ENCODE measurements at places on chromosomes 2 and 18.
A peak's percentile ranks its signal among the peaks of the same experiment; 100 is the strongest.

DNA sequence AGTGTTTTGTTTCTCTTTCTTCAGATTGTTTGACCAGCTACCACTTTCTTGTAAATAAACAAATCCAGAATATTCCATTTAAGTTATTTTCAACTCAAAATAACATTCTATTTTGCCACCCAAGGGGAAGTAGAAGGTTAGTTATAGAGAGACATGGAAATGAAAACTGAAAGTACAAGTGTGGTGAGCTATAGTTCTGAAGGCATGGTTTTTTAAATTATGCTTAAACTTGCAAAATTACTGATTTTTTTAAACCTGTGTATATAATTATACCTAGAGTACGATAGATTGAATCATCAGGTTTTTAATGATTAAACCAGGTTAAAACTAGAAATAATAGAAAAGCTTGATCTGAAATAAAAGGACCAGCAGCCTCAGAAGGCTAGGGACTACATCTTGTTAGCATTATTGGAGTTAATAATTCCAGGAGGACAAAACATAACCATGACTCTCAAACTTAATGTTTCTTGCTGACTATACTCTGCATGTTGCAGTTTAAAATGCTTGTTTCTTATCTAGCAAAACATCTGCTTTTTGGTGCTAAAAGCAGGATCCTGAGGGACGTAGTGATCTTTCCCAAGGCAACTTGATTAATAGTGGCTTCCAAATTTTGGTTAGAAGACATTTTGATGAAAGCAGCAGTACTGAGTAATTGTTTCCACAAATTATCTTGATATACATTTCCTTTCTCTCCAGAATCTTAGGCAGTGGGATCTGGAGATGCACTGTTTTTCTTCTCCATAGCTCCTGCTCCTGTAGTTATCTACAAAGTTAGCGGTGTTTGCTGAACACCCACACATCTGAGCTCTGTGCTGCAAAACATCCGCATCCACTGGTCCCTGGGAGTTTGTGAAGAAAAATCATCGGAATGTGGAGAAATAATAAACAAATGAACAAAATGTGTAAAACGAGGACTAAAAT is 327.2 kb upstream of the PKDCC start:
- no peak for DNase-seq

DNA sequence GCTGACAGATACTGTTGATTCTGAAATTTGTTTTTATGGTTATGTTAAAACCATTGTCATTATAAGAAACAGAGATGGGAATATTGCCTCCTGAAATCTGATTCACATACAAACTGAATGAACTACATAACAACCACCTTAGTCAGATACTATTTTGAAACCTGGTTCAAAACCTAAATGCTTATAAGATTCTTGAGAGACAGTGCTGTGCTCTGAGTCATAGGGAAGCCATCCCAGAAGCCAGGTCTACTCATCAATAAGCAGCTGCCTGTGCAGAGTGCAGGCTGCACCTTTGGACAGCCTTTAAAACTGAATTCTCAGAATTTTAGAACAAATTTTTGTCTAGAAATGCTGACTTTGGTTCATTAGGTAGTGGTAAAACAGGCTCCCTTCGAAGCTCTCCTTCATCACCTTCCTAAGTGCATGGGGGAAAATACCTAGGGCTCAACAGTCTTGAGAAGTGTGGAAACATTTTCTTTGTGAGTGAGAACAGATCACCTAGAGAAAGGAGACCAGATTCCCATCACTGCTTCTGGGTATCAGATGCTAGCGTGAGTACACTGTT is at the start of gene SERPINB7:
TSS of gene SERPINB7 (plus strand) at position 253 of the 565 bp plus-strand sequence. CDS start 6,955 bp downstream, outside the sequence.
- no peak for DNase-seq

DNA sequence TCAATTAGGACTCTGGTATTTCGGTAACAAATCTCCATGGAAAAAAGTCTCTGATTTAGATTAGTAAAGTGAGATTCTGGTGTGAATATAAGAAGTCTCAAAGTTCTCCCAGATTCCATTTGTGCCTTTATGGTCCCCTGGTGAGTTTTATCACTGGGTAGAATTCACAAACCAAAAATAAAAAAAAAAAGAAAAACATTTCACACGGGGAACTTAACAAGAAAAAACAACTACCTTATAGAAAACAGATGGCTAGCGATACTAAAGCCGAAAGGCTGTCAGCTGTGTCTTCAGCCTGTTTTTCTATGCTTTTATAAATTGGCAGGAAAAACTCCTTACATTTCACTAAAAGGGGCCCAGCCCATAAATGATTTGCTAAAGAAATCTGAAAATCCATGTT is 50.6 kb downstream of the COL5A2 start:
- DNase-seq: no peak

DNA sequence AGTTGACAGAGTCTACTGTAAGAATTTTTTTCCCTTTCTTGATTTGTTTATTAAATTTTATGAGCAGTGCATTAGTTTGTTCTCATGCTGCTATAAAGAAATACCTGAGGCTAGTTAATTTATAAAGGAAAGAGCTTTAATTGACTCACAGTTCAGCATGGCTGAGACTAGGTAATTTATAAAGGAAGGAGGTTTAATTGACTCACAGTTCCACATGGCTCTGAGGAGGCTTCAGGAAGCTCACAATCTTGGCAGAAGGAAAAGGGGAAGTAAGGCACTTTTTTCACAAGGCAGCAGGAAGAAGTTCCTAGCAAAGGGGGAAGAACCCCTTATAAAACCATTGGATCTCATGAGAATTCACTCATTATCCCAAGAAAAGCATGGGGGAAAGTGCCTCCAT is 191.4 kb upstream of the VRK2 start:
- no peak for DNase-seq

GRCh38 chr18:59881728-59882656 is 17.8 kb upstream of the PMAIP1 start:
- DNase-seq: no peak

DNA sequence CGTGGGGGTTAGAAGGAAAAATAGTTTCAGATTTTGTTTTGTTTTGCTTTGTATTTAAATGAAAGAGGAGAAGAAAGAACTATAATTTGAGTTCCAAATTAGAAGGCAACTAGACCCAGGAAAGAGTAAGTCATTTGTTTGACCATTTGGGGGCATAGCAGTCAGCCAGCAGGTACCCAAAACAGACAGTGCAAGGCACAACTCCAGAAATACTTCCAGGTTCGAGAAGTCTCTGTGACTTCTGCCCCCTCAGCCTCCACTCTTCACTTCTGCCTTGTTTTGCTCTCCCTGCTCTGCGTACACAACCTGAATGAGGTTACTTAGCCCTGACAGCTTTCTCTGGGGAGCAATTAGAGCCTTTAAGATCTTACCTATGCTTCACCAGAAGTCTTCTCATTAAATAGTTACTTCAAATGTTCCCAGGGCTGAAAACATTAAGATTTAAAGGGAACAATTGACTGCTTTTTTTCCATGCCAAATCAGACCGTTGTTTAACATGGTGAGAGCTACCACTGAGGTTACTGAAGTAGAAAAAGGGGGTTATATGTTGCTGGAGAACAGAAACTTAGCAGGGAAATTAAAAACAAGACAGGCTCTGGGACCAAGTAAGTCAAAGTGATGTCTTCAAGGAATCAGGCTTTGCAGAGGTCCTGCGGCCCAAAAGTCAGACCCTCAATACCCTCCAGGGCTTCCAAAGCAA is 216.9 kb downstream of the BCL11A start:
- no peak for DNase-seq

- no peak for DNase-seq
Measured at GRCh38 chr2:149038442-149039212, at the start of gene LYPD6B. Gene LYPD6B (plus strand): TSS chr2:149038699. CDS start chr2:149130949, 92,250 bp downstream.

- DNase-seq: no peak
Measured at GRCh38 chr2:68974946-68975665, 670 bp downstream of the GKN1 start.

DNA sequence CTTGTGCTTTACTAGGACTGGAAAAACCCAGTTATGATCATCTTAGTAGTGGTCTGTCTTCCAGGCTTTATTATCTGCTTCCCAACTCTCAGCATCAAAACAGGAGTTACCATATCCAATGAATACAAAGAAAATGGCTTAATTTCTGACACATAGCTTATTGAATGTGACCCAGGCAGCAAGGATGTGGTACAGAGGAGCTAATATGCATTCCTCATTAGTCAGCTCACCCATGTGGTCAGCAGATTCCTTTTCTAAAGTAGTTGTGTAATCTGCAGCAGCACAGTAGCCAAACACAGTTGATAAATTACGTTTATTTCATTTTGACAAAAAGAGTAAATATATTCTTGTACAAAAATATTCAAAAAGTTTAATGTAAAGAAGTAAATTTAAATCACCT is 43.6 kb downstream of the TSPYL6 start:
- no peak for DNase-seq

DNA sequence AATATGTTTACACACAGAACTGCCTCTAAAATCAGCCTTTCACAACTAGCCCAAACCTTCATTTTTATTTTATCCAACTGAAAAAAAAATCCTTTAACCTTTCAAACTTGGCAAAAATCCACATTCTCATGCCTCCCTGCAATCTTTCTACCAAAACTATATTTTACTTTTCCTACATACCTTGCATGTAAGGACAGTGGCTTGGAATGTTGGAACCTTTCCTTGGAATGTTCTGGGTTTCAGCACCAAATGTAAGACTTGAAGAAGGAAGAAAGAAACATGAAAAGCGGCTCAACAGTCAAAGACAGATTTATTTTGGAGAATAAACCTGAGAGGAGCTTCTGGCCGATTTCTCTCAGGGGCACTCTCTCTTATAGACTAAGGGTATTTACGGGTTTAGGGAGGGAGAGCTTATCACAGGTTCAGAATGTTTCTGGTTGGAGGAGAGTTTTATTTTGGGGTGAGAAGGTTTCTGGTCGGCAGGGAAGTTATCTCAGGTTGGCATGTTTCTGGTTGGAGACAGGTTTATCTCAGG is 79.7 kb downstream of the RRM2 start:
- DNase-seq: no peak

DNA sequence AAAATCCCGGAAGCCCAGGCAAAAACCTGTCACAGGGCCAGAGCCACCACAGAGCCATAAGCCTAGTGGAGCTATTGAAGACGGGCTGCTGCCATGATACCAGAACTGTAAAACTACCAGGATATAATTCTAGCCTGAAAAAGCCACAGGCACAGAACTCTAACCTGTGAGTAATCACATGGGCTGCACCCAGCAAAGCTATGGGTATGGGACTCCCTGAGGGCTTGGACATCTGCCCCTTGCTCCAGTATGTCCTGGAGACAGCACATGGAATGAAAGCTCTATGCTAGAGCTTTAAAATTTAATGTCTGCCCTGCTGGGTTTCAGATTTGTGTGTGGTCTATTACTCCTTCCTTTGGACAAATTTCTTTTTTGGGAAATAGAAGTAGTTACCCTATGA is 2183.6 kb upstream of the CELF4 start:
- DNase-seq: no peak

DNA sequence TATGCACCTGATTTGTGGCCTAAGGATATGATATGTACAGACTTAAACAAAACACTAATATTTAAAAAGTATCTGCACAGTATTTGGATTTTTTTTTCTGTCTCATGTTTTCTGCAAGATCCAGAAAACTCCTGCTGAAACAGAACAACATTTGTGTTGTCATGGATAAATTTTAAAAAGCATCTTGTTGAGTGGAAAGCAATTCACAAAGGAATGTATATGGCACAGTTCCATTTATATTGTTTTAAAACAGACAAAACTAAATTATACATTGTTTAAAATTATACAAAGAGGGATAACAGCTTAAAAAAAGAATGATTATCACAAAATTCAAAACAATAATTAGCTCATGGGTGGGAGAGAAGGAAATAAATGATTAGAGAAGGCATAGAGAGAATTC is 193.5 kb downstream of the PPP1R1C start:
- DNase-seq: no peak

GRCh38 chr2:10009811-10010781 is 33.3 kb upstream of the KLF11 start:
- peak; percentile 77 for DNase-seq

DNA sequence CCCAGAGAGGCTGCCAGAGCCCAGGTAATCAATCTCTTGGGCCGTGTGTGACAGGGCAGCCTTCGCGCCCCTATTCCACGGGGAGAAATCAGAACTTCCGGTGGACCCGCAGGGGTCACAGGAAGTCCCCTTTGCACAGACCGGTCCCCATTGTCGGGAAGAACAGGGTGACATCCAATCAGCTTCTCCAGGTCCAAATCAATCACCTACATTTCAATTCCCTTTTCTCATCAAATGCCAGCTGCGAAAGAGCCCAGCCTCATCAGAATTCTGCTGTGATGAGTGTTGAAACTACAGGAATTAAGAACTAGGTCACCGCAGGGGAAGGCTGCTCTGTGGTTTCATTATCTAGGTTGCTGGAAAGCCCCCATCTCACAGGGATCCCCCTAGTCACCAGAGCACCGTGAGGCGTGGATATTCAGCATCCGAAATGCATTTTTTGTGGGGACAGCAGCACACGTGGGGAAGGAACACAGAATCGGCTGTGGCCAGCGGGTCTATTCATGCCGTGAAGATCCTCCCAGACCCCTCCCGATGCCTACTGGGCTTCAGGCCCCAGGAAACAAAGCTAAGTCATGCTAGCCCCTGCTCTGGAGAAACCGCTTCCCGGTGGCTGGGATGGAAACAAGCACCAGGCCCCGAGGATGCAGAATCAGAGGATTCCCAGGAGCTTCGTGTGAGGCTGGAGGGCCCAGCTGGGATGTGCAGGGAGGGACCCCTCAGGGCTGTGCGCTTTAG is 193.7 kb upstream of the ID2 start:
- peak; percentile 40 for DNase-seq

GRCh38 chr2:36512705-36513104 is 85.3 kb downstream of the FEZ2 start:
- no peak for DNase-seq

DNA sequence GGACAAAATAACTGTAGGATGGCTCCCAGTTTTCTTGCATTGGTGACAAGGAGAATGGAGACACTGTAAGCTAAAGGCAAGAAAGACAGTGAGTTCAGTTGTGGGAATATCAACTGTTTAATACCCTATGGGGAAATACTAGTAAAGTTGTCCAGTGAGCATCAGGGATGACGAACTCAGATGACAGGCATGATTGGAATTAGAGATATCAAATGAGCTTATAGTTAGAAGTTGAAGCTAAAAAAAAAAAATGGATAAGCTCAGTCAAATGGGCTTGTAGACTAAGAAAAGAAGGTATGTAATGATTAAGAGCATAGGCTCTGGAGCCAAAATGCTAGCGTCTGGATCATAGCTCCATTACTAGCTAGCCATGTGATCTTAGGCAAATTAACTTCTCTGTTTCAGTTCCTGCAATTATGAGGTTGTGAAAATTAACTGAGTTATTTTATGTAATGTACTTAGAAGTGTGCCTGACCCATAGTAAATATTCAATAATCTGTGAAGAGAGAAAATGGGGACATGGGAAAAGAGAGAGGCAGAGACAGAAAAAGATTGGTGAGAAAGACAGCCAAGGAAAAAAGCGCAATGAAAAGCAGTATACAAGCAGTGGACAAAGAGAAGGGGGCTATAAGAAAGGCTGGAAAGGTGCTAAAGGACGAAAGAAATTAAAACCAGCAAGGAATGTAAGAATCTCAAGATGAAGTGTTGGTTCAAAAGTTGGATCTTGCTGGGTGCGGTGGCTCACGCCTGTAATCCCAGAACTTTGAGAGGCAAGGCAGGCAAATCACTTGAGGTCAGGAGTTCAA is 95.7 kb upstream of the SLC39A10 start:
- no peak for DNase-seq
